ENCODE measurements at places on chromosomes 7 and 10.
A peak's percentile ranks its signal among the peaks of the same experiment; 100 is the strongest.

DNA sequence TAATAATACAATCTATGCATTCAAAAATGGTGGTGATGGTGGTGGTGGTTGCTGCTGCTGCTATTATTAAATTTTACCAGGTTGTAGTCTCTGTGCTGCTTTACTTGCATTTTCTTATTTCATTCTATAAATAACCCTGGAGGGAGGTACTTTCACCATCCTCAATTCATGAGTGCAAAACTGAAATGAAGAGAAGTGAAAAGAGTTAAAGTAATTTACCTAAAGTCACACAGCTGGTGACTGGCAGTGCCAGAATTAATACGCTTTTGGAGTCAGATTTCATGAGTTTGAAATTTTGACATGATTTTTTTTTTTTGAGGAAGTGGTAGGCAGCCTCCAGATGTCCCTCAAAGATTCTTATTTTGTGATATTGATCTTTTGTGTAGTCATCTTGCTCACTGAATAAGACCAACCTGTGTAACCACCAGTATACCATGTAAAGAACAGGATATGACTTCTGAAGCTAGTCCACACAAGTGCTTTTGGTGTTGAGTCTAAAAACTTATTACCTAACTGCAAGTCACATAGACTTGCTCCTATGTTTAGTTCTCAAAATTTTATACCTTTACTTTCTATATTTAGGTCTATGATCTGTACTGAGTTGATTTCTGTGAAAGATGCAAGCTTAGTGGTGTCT is 218.8 kb downstream of the ZWINT start:
- DNase-seq = no peak

GRCh38 chr10:89302625-89303024 is 779 bp downstream of the IFIT2 start:
- peak; percentile 59 for DNase-seq

- no peak for DNase-seq
Observed at GRCh38 chr10:15188603-15189002, 20.1 kb upstream of the NMT2 start.

GRCh38 chr7:155124706-155125105 is 54.6 kb downstream of the HTR5A start:
- no peak for DNase-seq

DNA sequence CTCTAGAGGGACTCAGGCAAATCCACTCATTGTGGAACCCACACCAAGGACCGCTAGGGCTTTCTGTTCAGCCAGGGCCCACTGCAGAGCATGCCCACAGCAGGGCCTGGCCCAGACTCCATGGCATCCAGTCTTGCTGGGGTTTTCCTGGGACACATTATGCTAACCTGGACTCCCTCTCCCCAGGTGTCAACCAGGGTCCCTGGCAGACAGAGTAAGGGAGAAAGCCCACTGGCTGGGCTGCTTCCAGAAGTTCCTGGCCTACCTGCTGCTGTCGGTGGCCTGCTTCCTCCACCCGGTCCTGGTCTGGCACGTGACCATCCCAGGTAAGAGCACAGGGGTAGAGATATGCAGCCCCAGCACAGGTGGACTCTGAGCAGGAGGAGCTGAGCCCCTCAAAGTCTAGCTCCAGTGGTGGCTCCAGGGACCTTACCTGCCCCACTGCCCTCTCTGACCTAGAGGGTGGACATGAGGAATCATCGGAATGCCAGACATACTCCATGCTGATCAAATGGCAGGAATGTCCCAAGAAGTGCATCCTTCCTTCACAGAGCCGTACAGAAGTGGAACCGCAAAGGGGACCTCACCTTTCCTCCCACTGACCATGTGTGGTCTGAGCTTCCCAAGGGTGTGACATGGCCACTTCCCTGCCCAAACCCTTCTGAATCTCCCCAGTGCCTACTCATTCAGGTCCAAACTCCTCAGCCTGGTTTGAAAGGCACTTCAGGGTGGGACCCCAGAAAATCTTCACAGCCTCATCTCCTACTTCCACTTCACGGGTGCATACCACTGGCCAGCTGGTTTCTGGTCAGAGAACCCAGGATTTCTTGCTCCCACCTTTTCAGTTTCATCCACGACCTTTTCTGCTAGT is 22.5 kb downstream of the TMEM72 start:
- DNase-seq = no peak

GRCh38 chr10:69319841-69320316 is 41.6 kb downstream of the HK1 start:
- no peak for DNase-seq

DNA sequence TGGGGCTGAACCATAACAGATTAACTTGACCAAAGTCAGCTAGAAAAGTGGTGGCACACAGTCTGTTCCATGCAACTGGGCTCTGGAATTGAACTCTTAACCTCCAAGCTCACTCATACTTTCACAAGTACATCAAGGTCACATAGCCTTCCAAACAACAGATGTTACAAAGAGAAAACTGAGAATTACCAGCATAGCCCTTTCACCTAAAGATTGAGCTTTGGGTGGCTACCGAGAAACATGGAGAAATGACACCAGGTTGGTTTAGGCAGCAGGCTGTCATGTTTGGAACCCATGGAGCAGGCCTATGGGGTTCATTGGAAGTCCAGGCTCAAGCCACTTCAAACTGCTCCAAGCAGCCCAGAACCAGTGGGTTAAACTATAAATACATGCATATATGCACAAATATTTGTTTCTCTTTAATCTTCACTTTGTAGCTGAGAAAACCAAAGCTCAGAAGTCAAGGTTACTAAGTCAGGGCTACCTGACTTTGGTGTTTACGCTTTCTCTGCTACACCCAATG is 59.1 kb downstream of the MALSU1 start:
- no peak for DNase-seq

DNA sequence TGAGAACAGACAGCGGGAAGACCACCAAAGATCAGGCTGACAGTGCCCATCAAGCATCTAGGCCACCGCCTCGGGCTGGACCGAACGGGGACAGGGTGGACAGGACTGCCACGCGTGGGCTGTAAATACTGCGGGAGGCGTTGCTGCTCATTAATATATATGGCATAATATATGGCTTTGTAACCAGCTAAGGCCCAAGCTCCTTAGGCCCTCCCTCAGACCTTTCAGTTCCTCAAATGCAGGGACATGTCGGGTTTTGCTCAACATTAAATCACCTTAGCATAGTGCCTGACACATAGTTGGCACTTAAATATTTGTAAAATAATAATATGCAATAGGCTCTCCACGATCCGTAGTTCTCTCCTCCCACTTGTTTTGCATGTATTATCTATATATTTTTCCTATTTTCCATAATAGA is 402 bp upstream of the TMEM168 start:
- DNase-seq = peak; percentile 52

DNA sequence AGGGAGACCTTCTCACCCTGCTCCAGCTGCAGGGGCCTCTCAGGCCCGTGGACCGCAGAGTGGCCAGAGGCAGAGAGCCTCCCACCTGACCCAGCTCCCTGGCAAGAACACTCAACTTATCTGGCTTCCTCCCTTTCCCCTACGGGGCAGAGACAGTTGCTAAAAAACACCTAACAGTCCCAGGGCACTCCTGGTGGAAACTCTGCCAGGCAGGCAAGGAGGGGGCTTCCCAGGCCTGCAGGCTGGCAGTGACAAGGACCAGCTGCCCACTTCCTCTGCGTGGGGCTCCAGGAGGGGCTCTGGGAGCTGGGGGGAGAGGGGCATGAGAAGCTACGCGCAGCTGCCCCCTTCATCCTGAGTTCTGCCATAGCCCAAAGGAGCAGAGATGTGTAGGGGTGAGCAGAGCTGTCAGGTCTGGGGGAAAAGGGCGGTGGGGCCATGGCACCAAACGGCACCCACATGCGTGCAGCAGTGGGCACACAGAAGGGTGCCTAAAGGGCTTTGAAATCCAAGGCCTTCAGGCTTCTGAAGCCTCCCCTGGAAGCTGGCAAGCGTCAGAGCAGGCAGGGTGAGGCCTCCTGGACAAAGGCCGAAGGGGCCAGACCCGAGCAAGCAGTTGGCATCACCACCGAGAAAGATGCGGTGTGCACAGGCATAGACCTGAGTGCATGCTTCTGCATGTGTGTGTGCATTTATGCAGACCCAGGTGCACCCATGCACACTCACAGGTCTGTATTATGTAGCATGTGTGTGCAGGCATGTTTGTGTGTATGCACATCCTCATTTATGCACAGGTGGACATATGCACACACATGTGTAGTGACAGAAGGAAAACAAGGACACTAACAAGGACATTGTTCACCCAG is 14.4 kb downstream of the SPOCK2 start:
- DNase-seq = no peak

- DNase-seq = no peak
Observed at GRCh38 chr7:158766570-158767281, 62.1 kb upstream of the NCAPG2 start.

DNA sequence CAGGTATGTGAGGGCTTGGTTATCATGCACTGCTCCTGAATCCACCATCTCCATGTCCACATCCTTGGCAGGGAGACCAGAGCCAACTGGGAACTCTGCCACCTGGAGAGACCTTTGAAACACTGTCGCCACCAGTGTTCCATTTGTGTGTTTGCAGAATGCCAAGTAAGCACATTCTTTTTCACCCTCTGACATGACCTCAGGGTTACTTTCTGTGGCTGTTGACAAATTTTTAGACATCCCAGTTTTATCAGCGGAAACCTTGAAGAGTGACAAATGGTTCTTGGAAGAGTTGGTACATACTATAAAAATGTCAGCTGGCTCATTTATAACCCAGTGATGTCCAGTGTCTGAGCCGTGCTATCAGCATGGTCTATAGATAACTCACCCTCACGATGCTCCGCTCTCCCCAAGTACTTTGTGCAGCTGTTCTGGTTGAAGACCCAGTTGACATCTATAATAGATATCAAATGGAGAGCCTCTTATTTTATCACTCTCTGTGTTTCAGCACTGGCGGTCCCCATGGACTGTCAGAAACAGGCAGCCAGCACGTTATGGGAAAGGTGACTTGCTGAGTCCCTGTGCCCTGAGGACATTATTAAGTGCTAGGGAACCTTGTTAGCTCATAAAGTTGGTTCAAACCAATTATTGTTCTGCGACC is 563.1 kb upstream of the GALNT17 start:
- DNase-seq = no peak
